ENCODE measurements at places on chromosomes 1 and 21. TPM values are rescaled to one million over a fixed set of nuclear protein-coding genes. Genes with fewer than 3 reads are reported as not detected.

LINGO4 gene
- total RNA-seq: not detected

SPRR1B gene
- not detected for total RNA-seq

C1orf35 gene
- 13.5 TPM for total RNA-seq

CFHR2 gene
- not detected for total RNA-seq

GREM2 gene
- total RNA-seq: not detected

SLC26A9 gene
- not detected for total RNA-seq

ADCY10 gene
- total RNA-seq: under 0.01 TPM

YBEY gene
- total RNA-seq: 31.1 TPM

AK5 gene
- total RNA-seq: 38.5 TPM

DDAH1 gene
- total RNA-seq: 83.8 TPM

HES3 gene
- total RNA-seq: not detected

PROX1 gene
- 0.16 TPM for total RNA-seq

SLC45A3 gene
- 6.2 TPM for total RNA-seq

CELA2A gene
- total RNA-seq: not detected

GNG12 gene
- 200 TPM for total RNA-seq

SPATA17 gene
- total RNA-seq: 0.18 TPM

OR2L13 gene
- total RNA-seq: not detected

PRKCZ gene
- total RNA-seq: 2.1 TPM

WASF2 gene
- total RNA-seq: 31.2 TPM

KRTAP22-1 gene
- not detected for total RNA-seq

ITLN2 gene
- total RNA-seq: not detected

SLAMF7 gene
- total RNA-seq: not detected

E2F2 gene
- total RNA-seq: 0.81 TPM

SELP gene
- 0.54 TPM for total RNA-seq

BEST4 gene
- total RNA-seq: not detected

FCGR2B gene
- not detected for total RNA-seq

KIF21B gene
- total RNA-seq: 0.16 TPM

PMVK gene
- 6.3 TPM for total RNA-seq

WNT3A gene
- total RNA-seq: not detected
